ENCODE measurements at places on chromosomes 13 and 19.

DNA sequence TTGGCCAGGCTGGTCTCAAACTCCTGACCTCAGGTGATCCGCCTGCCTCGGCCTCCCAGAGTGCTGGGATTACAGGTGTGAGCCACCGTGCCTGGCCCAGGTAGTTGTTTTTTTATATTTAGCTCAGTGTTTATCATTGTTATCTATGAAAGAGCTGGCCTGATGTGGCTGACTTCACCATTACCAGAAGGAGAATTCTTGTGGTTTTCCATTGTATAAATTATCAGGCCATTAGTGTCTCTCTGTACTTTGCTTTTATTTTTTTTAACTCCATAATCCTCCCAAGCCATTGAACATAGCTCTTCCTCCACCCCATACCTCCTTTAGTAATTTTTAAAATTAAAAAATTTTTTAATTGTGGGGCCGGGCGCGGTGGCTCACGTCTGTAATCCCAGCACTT is 24.2 kb downstream of the CERS4 start:
- DNase-seq = no peak

DNA sequence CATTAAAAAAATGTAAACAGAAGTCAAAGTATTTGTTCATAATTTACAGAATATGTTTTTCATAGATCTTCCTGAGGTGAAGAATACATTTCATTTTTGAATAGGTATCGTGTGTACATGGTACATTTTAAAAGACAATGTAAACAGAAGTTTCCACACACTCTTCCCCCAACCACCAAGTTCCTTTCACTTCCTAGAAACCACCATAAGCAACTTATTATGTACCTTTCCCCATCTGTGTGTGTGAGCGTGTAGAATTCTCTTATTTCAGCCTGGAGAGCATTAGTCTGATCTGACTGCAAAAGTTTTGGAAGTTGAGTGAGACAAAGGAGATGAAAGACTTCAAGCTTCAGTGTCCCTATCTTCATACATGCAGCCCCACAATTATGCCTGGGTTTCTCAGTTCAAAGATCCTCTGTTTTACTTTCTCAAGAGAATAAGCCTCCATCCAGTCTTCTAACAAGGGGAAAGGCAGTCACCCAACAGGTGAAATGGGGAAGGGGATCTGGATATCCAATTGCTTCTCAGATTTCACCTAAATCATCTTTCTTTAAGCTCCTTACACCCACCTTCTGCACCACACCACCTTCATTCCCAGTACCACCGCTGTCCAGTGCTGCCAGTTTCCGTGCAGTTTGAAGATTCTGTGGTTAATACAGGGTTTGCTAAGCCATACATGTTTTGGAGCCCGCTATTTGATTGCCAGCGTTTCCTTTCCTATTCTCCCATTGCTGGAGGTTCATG is 2.1 kb downstream of the TEX30 start:
- no peak for DNase-seq

GRCh38 chr19:3175781-3176714 is 2.5 kb upstream of the S1PR4 start:
- DNase-seq = peak; percentile 79

- no peak for DNase-seq
Measured at GRCh38 chr13:94419304-94419924, 60.1 kb downstream of the DCT start.

- no peak for DNase-seq
Measured at GRCh38 chr13:112772929-112773328, 83.1 kb downstream of the ATP11A start.

GRCh38 chr19:32674931-32675719 is at the start of gene ANKRD27:
Gene ANKRD27, minus strand, starts transcription at chr19:32675180. Its CDS starts 16,165 bp downstream, at chr19:32659015.
- DNase-seq = peak; percentile 95

DNA sequence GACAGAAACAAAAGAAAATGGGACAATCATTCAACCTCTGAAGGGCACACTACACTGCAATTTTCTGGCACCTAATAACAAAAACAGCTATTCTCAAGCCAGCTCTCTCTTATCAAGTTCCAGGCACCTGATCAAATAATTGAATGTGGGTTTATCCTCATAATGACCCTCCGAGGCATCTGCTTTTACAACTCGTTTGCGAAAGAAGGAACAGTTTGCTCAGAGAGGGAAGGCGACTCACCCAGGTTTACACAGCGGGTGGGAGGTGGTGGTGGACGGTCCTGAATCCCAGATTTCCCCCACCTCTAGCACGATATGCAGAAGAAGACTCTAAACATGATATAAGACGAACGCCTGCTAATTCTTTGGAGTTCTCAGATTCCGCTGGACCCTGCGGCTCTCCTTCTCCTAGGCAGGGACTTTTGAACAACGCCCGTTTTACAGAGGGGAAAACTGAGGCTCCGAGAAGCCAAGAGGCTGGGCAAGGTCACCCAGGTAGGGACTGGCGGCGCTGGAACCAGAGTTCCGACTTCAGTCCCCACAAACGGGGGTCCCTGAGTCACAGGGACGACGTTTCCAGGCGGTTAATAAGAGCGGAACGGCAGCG is 641 bp downstream of the SGTA start:
- DNase-seq = no peak

DNA sequence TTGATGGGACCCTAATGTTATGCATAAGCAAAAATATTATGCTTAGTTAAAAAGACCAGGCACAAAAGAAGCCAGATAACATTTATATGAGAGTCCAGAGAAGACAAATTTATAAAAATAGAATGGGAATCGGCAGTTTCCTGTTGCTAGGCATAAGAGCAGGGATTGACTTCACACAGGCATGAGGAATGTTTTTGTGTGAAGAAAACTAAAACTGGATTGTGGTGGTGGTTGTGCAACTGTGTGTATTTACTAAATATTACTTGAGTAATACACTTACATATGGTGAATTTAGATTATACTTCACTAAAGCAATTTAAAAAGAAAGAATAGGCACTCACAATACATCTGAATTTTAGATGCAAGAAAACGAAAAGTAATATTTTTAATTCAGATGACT is 108.3 kb downstream of the SLITRK1 start:
- no peak for DNase-seq

DNA sequence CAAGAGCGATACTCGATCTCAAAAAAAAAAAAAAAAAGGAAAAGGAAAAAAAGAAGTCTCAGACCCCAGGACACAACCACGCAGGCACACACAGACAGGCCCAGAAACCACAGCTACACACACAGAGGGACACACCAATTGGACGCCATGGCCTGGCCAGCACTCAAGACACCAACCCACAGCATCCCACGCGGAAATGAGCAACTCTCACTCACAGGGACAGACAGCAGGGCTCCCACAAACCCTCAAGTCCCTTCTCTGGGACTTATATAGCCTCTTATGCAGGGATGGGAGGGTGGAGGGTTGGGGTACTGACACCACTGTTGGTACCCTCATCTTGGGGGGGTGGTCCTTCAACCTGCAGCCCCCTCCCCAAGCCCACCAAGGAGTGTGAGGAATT is 5.9 kb downstream of the NOTCH3 start:
- DNase-seq = no peak

DNA sequence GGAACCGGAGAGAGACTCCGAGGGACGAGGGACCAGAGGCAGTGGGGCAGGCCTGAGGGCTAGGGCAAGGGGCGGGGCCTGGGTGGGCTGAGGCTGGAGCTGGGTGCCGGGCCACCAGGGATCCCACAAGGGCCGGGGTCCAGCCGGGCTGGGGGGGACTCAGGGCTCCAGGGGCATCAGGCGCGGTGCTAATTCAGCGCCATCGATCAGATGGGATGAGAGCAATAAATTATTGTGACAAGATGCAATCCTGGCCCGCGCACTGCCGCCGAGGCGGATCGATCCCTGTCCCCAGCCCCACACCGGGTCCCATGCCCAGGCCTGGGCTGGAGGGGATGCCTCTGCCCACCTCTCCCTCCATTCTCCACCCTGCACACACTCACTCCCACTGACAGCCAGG is 5.7 kb downstream of the ERFL start:
- no peak for DNase-seq

DNA sequence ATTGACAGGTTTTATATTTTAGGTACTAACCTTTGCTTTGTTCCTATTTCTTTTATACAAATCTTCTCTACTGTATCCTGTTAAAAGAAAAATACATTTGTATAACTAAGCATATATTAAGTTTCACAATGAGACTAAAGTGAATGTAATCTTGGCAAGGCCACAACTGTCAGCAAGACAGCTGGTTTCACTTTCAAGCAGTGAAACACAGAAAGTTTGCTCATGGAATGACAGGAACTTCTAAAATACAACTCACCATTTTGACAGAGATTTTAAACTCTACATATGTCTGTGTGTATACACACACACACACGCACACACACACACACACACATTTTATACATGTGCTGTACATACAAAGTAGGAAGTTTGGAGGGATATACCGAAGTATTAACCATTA is 53.3 kb downstream of the PARP4 start:
- no peak for DNase-seq

- no peak for DNase-seq
Measured at GRCh38 chr19:3041327-3041726, 12.2 kb upstream of the TLE2 start.

GRCh38 chr19:44747739-44748425 is 626 bp upstream of the BCL3 start:
- DNase-seq = no peak

DNA sequence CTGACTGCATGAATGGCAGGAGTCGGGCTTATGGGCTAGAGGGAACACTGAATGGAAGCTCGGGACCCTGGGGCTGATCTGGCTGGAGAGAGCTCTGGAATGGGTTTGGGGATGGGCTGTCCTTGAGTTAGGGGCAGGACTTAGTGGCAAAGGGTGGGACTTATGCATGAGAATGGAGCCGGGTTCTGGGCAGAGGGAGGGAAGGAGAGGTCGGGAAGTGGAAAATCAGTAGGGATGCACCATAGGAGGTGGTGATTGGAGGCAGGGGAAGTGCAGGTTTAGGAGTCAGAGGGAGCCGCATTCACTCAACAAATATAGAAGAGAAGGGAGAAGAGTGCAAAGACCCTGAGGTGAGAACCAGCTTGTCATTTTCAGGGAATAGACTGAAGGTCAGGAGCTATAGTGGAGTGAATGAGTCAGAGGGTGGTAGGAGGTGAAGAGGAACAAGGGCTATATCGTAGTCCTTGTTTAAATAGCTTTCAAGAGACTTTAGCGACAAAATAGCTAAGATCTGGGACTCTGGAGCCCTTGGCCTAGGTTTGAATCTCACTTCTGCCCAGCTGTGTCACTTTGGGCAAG is 748 bp downstream of the RAB4B start:
- no peak for DNase-seq

DNA sequence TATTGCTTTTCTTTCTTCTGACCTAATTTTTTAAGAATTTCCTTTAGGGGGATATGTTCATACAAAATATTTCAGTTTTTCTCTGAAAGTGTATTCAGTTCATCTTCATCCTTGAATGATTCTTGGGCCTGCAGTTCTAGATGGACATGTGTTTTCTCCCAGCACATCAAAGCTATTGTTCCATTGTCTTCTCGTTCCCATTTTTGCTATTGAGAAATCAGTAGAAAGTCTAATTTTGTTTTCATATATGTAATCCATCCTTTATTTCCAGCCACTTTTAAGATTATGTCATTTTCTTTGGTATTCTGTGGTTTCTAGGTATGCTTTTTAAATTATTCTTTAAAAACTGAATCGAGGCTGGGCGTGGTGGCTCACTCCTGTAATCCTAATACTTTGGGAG is 15.8 kb upstream of the GRAMD1A start:
- no peak for DNase-seq

DNA sequence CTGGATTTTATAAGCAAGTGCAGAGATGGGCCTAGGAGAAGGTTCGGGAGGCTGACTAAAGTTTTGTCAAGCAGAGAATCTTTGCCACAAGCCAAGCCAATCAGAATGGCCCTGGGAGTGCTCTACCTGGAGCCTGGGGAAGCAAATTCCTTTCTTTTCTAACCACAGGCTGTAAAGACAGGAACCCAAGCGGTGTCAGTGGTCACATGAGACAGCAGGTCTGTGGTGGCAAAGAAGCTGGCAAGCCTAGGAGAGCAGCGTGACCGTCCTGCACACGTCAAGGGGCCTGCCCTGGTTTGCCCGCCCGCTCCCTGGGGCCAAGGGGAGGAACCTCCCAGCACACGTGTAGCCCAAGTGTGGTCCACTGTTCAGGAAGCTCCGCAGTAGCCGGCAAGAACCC is 90.8 kb downstream of the IPO5 start:
- DNase-seq = no peak

- DNase-seq = no peak
Measured at GRCh38 chr13:47555235-47555634, 445.8 kb downstream of the SUCLA2 start.

DNA sequence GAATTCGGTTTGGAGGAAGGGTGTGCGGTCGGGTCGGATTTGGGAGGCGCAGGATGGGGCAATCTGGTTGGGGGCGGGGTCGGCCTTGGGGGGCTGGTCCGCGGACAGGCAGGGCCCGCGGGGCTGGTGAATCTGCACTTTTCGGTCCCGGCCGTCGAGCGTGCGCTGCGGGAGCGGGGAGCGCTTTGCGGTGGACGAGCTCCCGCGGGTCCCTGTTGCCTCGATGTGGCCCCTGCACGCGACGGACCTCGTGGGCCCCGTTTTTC is 11.9 kb downstream of the PEAK3 start:
- no peak for DNase-seq

DNA sequence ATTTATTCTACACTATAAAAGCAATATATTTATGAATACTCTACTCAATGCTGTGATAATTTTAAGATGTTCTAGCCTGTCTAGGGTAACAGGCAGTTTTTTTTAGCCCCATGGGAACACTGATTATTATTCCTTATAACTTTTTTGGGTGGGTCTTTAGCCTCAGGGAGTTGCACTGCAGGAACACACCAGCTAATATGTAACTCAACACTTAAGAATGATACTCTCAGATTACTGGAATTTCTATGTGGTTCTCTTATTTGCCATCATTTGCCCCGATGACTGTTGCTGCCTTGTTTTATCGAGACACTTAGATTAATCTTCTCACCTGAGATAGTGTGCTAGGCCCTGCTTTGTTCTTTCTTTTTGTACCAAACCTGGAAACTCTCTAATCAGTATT is 396.9 kb upstream of the SLITRK1 start:
- DNase-seq = no peak

- no peak for DNase-seq
Measured at GRCh38 chr19:934865-935479, 9.1 kb downstream of the ARID3A start.

Data from DMS79 (cell line).